ENCODE measurements at places on chromosomes 16 and 17. TPM values are rescaled to one million over a fixed set of nuclear protein-coding genes. Genes with fewer than 3 reads are reported as not detected.

Gene ANKRD13B
- 3.6 TPM for polyA plus RNA-seq

Gene MYH2
- polyA plus RNA-seq: not detected

Gene TAC4
- not detected for polyA plus RNA-seq

Gene CCL7
- polyA plus RNA-seq: not detected

Gene GNGT2
- polyA plus RNA-seq: 0.79 TPM

Gene PRSS33
- not detected for polyA plus RNA-seq

Gene CNGB1
- polyA plus RNA-seq: not detected

Gene KRTAP3-1
- polyA plus RNA-seq: not detected

Gene GJD3
- 0.78 TPM for polyA plus RNA-seq

Gene CCL23
- 0.66 TPM for polyA plus RNA-seq

Gene CCDC40
- 1.4 TPM for polyA plus RNA-seq

Gene LGALS9
- polyA plus RNA-seq: 30.6 TPM

Gene ZG16
- polyA plus RNA-seq: 0.23 TPM

Gene ASIC2
- polyA plus RNA-seq: not detected

Gene ADAP2
- polyA plus RNA-seq: 2.1 TPM

Gene CDH16
- not detected for polyA plus RNA-seq

Gene LHX1
- not detected for polyA plus RNA-seq

Gene DNASE1
- 3.3 TPM for polyA plus RNA-seq

Gene GDPD1
- not detected for polyA plus RNA-seq

Gene XAF1
- 75.6 TPM for polyA plus RNA-seq

Gene FSCN2
- 4.9 TPM for polyA plus RNA-seq

Data from adipose tissue (tissue), 3 donors.